ENCODE measurements at places on chromosomes 6 and 20.
A peak's percentile ranks its signal among the peaks of the same experiment; 100 is the strongest.

GRCh38 chr6:125792680-125793079, 1.9 kb downstream of the NCOA7 start:
- DNase-seq: no peak

DNA sequence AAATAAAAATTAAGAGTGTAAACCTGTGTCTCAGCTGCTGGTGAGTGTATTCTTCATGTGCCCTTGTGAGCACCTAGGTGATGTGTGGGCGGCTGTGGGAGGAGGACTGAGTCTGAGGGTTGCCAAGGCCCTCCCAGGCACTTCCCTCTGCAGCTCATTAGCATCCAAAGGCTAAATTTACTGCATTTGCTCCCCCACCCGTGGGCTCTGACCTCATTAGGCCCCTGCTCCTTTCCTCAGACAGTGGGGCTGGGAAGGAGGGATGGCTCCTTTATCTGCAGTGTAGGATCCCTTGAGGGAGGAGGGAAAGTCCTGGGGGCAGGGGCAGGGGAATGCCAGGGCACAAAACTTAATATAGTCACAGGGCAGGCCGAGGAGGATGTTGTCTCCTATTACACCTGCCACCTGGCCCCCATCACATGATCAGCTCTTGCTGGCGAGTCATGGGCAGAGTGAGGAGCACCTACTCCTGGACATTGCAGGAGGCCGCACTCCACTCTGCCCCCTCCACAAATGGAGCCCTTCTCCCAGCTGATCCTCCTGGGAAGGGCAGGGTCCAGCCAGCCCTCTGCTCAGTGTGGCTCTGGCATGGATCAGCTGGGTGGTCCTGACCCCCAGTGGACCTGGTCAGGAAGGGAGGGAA, 133.2 kb downstream of the MRPL14 start:
- no peak for DNase-seq

GRCh38 chr6:154960299-154960843, 34.7 kb upstream of the TIAM2 start:
- peak; percentile 73 for DNase-seq

DNA sequence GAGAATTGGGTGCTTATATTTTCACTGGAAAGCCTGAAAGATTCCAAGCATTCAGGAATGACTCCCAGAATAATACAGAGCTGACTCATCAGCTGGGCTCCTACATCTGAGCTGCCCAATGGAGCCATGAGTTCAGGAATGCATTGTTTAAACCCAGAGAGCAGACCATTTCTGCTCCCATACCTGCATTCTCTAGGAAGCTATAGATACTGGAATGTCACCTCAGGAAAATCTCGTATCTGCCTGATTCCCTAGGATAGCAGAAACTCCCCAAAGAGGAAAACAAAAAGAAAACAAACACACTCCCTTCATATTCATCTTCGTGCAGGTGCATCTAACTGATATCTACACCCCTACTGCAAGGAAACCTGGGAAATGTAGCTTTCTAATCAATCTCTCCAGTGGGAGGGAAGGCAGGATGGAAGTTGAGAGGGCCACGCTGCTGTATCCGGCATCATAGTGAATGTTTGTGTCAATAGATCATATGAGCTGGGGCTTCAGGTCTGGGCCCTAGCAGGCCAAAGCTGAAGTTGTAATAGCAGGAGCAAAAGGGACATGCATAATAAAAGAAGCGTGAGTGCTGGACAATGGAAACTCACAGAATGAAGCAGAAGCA, 8.2 kb upstream of the SLC2A12 start:
- no peak for DNase-seq

- no peak for DNase-seq
Measured at GRCh38 chr6:150269130-150269856, 99.5 kb upstream of the IYD start.

DNA sequence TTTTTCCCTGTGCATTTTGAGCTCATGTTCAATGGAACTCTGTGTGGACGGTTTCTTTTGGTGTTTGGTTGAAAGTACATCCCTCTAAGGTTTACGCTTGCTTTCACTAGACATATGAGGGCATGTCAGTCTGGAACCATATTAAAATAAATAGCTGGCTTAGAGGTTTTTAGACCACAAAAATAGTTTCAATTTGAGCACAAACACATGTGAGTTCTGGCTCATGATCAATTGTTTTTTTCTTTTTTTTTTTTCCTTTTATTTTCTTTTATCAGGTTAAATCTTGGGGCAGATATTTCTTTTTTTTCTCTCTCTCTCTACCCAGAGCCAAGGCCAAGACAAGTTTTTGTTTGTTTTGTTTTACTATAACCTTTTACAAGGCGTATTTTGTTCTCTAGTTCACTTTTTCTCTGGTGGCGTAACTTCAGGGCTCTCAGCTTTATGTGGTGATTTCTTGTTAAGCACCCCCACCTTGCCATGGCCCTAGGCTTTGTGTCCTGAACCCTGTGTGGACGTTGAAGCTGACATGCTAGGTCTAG, 92.9 kb downstream of the SHLD1 start:
- DNase-seq: peak; percentile 21
